ENCODE measurements at places on chromosomes 3 and 15. TPM values are rescaled to one million over a fixed set of nuclear protein-coding genes. Genes with fewer than 3 reads are reported as not detected.

Gene CCR8
- total RNA-seq: not detected

- no peak for DNase-seq
Observed at GRCh38 chr15:57375827-57376695, at the start of gene CGNL1. Gene CGNL1, plus strand, starts transcription at chr15:57376505. Its CDS starts 61,495 bp downstream, at chr15:57438000.

Gene SLC15A2
- 18.8 TPM for total RNA-seq

Gene LYZL4
- 0.32 TPM for total RNA-seq

- DNase-seq: no peak
Observed at GRCh38 chr3:158696618-158697017, 24.2 kb upstream of the LXN start.

- DNase-seq: no peak
Observed at GRCh38 chr3:29936054-29936453, 655.2 kb downstream of the RBMS3 start.

DNA sequence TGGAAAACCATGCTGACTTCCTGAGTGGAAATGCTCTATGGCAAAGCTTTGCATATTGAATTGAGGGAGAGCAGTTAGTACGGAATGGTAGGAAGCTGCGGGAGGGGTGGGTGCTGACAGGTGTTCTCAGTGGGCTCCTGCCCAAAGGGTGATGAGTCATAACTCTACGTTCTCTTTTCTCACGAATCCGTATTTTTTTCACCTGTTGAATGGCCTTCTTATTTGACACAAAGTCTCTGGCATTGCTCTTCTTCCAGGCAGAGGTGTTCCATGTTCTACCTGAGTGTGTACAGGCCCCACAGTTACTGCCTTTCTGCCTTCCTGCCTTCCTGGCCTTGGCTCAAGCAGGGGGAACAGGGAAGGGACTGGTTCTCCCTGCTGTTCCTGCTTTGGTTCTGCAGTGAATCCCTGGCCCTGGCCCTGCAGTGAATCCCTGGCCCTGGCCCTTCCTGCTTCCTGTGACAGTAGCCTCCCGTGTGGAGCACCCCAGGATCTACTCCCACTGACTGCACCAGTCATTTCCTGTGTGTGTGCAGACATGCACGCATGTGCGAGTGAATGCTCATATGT, 31.9 kb downstream of the TRAK1 start:
- no peak for DNase-seq

GRCh38 chr3:9218514-9218846, 31.0 kb downstream of the SRGAP3 start:
- no peak for DNase-seq

- no peak for DNase-seq
Observed at GRCh38 chr3:152688313-152688712, 146.6 kb upstream of the P2RY1 start.

DNA sequence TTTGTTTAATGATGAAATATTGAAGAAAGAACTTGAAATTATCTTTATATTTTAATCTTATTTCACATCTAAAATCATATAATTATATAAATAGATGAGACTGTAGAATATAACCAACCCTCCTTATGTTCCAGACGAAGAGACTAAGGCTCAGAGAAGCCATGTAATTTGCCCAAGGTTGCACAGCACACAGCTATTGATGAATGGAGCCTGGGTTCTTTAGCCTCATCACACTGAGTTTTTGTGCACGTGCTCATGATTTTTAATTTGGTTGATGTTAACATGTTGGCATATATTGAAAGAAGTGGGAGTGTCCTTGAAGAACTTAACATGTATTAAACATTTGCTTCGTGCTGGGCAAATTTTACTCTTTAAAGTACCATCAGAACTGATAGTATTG, 151.6 kb downstream of the FNDC3B start:
- DNase-seq: no peak

GRCh38 chr3:185207931-185208746, 45.7 kb downstream of the EHHADH start:
- no peak for DNase-seq

- no peak for DNase-seq
Observed at GRCh38 chr3:40445062-40445461, 12.1 kb upstream of the RPL14 start.

DNA sequence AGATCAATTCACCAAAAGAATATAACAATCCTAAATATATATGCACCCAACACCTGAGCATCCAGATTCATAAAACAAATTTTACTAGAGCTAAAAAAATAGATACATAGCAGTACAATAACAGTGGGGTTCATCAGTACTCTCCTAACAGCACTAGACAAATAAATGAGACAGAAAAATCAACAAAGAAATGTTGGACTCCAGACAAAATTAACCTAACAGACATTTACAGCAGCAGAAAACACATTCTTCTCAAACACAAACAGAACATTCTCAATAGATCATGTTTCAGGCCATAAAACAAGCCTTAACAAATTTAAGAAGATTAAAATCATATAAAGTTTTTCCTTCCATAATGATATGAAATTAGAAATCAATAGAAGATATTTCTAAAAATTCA, 124.8 kb upstream of the NECTIN3 start:
- DNase-seq: no peak

DNA sequence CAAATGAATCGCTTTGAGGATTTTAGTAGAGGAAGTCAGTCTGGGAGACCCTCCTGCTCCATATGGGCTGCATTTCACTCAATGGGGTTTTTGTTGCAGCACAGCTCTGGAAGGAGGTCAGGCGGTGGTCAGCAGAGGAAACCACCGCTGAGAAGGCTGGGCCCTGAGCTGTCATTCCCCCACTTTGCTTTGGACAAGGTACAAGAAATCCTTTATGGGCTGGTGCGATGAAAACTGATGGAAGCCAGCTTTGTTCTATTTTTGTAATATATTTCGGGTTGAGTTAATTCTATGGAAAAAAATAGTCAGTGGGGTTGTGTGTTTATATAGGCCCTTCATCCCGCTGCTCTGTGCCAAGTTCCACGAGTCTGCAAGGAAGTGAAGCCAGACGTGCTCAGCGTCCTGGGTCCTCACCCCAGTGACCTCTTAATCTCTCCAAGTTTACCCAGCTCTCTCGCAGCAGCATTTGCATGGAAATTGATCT, 157.1 kb upstream of the TMC3 start:
- no peak for DNase-seq

Gene WWTR1
- total RNA-seq: 82.8 TPM

- DNase-seq: no peak
Observed at GRCh38 chr3:4509043-4509442, 15.9 kb downstream of the ITPR1 start.

Gene SPTSSB
- 9.2 TPM for total RNA-seq

- no peak for DNase-seq
Observed at GRCh38 chr3:134693226-134693625, 42.4 kb upstream of the KY start.

DNA sequence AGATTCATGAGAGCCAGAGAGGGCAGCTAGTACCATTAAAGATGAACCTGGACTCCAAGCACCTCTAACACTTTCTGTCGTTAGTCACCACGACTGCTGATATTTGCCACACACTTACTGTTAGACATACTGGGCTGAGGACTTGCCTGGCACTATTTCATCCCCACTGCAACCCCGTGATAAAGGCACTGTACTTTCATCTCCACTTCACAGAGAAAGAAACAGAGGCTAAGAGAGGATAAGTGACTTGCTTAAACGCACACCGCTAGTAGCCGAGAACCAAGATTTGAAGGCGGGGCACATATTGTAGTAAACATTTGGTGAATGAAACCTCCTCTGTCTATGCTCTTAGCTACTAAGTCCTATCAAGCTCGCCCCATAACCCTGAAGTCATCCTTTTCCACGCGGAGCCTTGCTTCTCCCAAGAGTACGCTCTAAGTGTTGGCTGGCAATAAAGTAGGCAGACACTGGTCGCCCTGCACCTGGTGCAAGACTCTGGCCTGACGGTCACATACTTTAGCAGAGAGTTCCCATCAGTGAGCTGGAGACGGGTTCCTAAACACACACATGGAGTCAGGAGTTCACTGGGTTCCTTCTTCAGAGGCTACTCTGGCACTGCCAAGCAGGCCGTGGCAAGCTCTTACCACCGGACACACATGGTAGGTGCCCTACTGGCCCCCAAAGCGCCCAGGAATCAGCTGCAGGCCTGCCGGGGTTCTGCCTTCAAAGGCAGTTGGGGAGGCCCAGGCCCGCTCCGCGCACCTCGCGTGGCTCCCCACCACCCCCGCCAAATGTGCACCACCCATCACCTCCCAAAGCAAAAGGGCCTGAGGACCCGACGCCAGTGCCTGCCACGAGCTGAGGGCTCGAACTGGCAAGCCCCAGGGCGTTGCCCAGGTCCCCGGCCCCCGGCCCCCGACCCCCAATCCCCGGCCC, 951 bp downstream of the POMGNT2 start:
- DNase-seq: no peak

GRCh38 chr15:90095521-90095959, 6.7 kb downstream of the IDH2 start:
- DNase-seq: no peak

Gene HAUS2
- 12.5 TPM for total RNA-seq

DNA sequence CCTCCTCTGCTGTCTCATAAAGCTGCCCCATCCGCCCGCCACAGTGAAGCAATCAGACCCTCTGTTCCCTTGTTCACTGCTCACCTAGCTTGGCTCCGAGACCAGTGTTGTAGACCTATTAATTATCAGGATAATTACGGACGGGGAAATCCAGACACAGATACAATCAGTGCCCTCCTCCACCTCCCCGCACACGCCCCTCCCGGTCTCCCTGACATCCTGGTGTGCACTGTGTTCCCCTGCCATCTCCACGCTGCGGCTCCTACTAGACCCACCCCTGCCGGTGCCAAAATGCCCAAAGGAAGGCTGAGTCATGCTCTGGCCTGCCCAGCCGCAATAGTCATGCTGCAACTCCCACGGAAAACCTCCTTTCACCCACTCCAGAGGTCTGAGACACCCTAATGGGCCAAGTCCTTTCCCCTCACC, 277.3 kb upstream of the TLE3 start:
- no peak for DNase-seq

Gene AGBL1
- not detected for total RNA-seq

Gene SLC2A2
- total RNA-seq: 22.4 TPM

Gene TCTA
- total RNA-seq: 57.6 TPM

Gene OR5H14
- not detected for total RNA-seq

Gene DUOXA2
- total RNA-seq: 87.1 TPM

All from mucosa of gallbladder (tissue), 1 donor.